ENCODE measurements at places on chromosomes 1 and 21.

DNA sequence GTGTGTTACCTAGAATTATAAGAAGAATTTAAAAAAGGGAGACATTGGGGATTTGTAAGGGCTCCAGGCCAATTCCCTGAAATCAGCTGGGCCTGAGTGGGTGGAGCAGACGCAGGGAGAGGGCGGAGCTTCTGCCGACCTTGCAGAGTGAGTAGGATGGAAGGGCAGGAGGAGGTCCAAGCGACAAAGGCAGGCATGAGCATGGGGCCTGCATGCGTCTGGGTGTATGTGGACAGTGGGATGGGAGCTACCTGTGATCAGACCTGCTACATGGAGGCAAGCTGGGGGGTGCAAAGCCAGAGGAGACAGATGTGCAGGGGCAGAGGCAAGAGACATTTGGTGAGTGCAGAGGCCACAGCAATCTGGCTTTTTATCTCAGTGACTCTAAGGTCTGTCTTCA, 105.3 kb upstream of the OLIG2 start:
- no peak for DNase-seq

- no peak for DNase-seq
Observed at GRCh38 chr1:43954036-43954435, 7.3 kb downstream of the IPO13 start.

DNA sequence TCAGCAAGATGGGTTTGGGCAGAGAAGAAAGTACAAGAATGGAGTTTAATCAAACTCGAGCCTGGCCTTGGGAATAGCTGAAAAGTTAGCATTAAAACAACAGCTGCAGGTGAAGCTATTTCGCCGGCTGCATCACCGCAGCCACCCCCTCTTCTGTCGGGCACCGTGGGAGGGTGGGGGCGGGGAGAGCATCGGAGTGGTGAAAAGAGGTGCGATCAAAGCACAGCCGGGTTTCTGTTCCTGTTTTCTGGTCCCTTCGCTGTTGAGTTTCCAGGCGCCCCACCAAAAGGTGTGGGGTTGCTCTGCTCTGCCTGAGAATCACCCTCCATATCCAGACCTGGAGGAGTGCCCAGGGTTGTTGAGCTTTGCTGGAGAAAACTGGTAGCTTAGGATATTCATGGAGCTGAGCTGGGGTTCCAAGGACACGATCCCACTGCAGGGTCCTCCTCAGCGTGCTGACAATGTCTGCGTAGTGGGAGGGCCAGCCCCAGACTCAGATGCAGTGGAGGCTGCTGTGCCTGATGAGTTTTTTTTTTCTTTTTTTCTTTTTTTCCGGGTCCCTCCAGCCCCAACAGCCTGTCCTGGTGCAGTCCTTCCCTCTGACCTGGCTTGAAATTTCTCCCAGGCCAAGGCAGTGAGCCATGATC, 127.5 kb upstream of the C1orf174 start:
- DNase-seq, result no peak

- DNase-seq, result peak; percentile 66
Observed at GRCh38 chr1:44029260-44029910, 1.9 kb downstream of the SLC6A9 start.

DNA sequence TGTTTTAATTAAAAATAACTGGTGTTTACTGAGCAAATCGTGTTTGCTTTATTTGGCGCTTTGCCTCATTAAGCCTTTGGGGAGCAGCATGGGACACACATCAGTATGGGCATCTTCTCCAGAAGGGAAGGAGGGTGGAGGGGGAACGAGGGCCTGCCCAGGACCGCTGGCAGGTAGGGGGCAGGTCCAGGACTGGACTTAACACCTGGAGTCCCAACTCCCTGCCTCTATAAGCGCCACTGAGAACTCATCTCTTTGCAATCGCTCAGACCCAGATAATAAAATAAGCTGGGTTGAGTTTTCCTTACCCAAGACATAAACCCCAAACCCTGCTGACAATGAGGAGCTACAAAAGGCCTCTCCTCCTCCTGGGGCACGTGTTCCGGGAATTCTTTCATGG, 15.1 kb downstream of the ABCG1 start:
- no peak for DNase-seq

DNA sequence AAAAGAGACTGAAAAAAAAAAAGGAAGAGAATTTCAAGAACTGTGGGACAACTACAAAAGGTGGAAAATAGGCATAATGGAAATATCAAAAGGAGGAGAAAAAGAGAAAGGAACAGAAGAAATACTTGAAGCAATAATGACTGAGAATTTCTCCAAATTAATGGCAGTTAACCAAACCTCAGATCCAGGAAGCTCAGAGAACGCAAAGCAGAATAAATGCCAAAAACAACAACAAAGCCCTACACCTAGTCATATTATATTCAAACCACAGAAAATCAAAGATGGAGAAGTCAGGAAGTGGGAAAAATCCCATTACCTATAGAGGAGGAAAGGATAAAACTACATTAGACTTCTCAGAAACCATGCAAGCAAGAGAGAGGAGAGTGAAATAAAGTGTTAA, 20.7 kb upstream of the AHCYL1 start:
- no peak for DNase-seq

DNA sequence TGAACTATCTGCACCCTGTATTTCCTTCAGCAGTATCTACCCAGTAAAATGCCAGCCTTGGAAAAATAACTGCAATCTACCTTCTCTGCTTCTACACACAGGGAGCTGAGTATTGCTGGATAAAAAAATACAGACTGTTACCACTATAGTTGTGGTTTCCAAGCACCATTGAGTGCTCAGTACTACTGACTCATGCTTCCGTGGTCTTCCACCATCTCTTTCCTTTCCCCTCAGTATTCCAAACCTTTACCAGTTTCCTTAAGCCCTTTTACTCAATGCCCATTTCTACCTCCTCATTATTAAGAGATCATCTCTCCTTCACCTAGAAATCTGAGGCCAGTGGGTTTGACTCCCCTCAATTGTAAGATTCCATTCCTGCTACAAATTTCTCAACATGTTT, 23.8 kb downstream of the GLMN start:
- no peak for DNase-seq

GRCh38 chr1:114154963-114155322, 1.3 kb upstream of the SYT6 start:
- DNase-seq, result peak; percentile 22

DNA sequence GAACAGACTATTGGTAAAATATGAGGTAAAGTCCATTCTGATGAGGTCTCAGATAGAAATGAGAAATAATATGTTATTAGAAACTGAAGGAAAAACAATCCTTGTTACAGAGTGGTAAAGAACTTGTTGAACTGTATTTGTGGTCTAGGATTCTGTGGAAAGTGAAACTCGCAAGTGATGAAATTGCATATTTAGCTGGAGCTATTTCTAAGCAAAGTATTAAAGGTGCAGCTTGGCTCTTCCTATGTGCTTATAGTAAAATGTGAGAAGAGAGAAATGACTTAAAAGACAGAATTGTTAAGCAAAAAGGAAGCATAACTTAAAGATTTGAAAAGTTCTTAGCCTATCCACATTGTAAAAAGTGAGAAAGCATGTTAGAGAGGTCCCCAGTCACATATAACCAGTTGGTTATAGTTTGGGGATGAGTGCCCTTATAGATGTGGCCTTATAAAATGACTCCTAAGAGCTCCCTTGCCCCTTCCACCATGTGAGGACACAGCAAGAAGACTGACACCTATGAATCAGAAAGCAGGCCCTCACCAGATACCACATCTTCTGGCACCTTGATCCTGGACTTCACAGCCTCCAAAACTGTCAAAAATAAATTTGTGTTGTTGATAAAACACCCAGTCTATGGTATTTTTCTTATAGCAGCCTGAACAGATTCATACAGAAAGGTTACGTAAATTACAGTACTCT, 24.8 kb downstream of the PHTF1 start:
- DNase-seq, result no peak

DNA sequence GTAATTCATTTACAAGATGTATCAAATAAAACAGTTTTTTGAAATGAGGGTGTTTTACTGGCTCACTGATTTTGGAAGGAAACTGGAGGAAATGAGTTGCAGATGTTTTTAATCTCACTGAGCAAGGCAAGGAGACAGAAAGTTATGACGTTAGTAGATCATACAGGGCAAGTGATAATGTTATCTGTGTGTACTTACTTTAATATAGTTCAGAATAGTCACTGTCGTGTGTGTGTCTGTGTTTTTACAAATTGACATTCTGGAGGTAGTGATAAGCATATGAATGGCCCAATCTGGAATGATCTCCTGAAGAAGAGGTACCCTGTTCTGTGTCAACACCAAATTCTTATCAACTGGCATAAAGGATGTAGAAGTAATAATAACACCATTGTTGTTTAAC, 1.9 kb upstream of the GBP4 start:
- DNase-seq, result no peak
